ENCODE measurements at places on chromosomes 1 and 21.

- DNase-seq: no peak
Observed at GRCh38 chr1:220516014-220516721, 11.8 kb upstream of the MARK1 start.

DNA sequence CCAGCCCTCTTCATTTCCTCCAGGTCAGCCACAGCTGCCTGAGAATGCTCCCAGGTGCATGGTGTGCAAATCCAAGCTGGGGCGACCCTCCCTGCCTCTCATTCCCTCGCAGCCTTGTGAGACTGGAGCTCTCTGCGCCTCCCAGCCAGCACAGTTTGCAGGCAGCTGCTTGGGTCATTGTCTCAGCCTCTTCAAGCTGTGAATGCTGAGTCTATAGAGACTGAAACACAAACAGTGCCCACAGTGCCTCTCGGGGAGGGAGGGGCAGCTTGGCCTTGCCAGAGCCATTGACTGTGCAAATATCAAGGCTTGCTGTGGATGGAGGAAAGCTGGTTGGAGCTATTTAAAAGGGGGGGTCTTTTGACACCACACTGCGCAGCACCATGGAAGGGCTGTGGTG, 10.6 kb downstream of the PLXNA2 start:
- DNase-seq: no peak

- no peak for DNase-seq
Observed at GRCh38 chr1:20182415-20182814, 3.5 kb upstream of the UBXN10 start.

DNA sequence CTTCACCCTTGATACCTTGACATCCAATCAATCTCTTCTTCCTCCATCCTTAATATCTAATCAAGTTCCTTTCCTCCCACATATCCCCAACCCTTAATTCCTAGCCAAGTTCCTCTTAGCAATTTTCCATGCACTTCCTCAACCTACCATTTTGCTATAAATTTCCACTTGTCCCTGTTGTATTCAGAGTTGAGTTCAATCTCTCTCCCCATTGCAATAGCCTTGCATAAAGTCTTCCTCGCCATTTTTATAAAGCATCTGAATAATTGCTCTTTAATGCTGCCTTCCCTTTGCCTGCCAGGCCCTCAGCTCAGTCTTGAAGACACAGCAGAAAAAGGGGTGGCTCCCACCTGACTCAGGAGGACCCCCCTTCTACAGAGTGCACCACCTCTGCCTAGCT, 390.3 kb downstream of the HHIPL2 start:
- no peak for DNase-seq

GRCh38 chr1:7993593-7994479, 32.3 kb downstream of the ERRFI1 start:
- no peak for DNase-seq

DNA sequence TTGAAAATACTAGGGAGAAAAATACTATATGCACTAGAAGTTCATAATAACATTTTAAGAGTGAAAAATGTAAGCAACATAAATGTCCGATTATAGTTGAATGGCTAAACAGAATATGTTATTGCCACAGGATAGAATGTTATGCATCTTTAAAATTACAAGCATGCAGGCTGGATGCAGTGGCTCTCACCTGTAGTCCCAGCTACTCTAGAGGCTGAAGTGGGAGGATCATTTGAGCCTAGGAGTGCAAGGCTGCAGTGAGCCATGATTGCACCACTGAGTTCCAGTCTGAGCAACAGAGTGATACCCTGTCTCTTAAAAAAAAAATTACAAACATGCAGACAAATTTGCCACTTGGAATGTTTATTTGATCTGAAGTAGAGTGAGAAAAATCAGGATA, 3.0 kb upstream of the BATF3 start:
- DNase-seq: no peak

- no peak for DNase-seq
Observed at GRCh38 chr1:72777918-72778317, 495.6 kb upstream of the NEGR1 start.

DNA sequence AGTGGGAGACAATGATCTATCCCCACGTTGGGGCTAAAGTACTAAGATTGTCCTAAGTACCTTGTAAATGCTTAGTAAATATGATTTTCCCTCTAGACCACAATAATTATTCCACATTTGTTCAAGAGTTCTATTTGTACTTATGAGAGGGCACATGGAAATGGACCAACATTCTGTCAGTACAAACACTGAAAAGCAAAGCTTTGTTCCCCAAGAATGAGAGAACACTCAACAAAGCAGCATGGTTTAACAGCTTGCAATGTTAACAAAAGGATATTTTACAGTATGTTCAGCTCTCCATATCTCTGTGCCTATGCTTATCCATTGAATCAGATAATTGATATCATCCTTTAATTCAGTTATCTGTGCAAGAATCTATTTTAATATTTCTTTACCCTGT, 35.4 kb downstream of the RBM11 start:
- DNase-seq: no peak

DNA sequence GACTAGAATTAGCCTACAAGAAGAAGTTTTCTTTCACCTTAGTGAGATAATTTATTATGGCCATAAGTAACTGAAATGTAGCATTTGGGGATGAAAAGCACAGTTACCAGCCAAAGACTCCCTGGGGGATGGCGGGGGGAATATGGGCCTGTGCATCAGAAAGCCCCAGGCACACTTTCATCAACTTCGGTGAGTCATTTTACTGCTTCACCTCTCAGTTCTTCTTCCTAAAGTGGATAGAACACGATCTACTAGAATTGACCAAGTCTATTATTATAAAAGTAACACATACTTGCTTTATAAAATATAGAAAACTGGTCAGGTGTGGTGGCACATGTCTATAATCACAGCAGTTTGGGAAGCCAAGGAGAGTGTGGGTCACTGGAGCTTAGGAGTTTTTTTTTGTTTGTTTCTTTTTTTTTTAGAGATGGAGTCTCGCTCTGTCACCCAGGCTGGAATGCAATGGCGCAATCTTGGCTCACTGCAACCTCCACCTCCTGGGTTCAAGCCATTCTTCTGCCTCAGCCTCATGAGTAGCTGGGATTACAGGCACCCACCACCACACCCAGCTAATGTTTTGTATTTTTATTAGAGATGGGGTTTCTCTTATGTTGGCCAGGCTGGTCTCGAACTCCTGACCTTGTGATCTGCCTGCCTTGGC, 141.8 kb downstream of the ZZZ3 start:
- no peak for DNase-seq

GRCh38 chr1:236159704-236160539, 17.6 kb downstream of the GPR137B start:
- DNase-seq: no peak

DNA sequence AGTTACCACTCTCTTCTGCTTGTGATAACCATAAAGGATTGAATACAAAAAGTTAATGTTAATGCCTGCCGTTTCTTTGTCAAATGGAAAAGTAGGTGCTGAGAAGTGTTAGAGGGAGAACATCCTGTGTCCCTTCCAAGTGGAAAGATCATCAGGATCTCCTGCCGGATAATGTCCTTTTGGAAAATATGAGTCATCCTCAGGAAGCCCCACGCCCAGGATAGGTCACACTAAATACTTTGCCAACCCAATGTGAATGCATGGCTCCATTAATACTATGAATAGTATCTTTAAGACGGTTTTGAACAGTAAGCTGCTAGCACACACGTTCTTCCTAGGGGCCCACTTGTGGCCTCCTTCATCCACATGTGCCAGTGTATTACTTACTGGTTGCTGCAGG, 279.5 kb downstream of the ZNF326 start:
- no peak for DNase-seq

- DNase-seq: no peak
Observed at GRCh38 chr1:33032126-33032869, 4.4 kb downstream of the AK2 start.

GRCh38 chr1:170707959-170708655, 44.2 kb downstream of the PRRX1 start:
- no peak for DNase-seq

DNA sequence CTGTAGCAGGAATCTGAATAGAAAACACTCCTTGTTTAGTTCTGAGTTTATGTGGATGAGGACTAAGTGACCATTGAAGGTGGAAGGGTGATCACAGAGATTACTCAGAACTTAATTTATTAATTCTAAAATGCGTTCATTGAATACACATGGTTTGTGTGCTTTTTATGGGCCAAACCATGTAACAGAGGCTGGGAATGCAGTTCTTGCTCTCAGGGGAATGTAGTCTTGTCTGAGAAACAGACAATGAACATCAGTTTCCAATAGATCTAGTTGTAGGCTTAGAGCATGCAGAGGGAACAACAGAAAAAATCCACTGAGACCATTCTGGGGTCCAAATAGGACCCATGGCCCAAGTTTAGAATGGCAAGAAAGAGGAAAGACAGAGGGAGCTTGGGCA, 46.1 kb downstream of the ITSN1 start:
- no peak for DNase-seq

DNA sequence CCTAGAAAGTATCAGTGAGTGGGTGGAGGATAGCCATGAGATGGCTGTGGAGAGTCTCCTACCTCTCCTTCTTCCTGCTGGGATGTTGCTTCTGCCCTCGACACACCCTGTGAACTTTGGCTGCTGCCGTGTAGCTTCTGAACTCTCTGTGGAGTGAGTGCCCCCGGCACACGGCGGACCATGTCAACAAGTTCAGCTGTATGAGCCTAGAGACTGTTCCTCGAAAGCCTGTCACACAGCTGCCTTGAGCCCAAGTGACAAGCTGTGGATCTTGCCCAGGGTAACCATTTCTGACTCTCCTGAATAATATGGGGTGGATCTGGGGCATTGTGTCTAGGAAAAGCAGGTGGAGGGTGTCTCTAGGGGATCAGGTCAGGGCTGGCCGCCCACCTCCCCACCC, 143.2 kb downstream of the NOS1AP start:
- DNase-seq: no peak

DNA sequence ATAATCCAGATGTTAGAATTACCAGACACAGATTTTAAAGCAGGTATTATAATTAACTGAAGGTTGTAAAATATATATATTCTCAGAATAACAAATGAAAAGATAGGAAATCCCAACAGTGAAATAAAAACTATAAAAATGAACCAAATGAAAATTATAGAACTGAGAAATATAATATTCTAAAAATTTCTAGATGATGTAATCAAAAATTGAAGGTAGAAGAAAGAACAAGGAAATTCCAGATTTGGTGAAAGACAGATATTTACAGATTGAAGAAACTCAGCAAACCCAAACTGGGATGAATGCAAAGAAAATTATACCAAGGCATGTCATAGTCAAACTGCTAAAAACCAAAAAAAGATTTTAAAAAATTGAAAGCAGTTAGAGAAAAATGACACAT, 729.4 kb downstream of the MATN1 start:
- no peak for DNase-seq

GRCh38 chr1:118101515-118101844, 83.5 kb downstream of the SPAG17 start:
- DNase-seq: no peak

- no peak for DNase-seq
Observed at GRCh38 chr21:38821959-38822682, 16.4 kb downstream of the ETS2 start.

DNA sequence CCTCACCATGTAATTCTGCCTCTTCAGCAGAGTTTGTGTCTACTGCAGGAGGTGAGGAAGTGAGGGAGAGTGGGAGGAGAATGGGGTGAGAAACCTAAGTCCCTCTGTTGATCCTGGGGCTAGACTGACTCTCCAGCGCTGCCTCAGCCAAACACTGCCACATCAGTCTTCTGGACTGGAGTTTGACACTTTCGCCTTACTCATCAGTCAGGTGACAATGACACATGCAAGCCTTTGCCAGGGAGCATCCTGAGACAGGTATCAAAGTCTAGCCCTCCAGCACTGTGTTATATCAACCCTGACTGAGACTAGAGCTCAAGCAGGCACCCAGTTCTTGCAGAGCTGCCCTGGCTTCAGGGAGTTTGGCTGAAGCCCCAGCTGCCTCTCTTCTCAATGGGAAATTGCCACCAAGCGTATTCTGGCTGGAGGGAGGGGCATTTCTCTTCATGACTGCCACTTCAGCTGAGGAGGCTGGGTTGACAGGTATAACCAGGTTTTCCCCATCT, 33.3 kb upstream of the SUCO start:
- no peak for DNase-seq

GRCh38 chr1:33654267-33654834, 181.9 kb downstream of the ZSCAN20 start:
- no peak for DNase-seq

DNA sequence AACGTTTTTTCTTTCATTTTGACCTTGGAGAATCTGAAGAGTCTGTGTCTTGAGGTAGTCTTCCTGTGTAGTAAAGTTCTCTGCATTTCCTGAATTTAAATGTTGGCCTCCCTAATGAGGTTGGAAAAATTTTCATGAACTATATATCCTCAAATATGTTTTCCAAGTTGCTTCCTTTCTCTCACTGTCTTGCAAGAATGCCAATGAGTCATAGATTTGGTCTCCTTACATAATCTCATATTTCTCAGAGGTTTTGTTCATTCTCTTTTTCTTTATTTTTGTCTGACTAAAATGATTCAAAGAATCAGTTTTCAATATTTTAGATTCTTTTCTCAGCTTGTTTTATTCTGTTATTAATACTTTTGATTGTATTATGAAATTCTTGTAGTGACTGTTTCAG, 87.6 kb downstream of the DRAM2 start:
- DNase-seq: no peak

DNA sequence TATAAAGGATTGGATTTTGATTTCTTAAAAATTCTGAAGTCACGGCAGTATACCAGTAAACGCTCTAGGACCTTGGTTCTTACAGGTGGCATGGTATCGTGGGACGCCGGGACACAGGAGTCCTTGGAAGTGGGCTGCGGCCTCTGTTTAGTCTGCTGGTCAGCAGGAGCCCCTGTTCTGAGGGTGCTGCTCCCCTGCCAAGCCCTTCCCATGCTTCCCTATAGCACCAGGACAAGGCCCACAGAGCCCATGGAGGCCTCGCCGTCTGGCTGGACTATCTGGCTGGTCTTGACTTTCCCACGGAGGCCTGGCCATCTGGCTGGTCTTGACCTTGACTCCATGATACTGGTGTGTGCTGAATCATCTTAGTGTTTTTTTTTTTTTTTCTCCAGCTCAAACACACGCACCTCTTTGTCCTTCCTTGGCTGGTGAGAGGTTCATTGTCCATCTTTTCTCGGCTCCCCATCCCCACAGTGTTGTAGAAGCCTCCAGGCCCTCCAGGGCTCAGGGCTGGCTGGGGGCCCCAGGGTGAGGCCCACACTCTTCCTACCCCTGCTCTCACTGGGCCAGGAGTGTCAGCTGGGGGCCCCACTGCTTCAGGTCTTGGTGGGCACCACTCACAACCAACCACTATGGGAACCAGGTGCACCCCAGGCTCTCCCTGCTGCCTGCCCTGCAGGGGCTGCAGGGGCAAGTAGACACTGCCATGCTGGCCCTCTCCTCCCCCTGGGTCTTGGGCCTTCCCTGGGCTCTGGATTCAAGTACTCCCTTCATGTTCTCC, 16.5 kb upstream of the TTC34 start:
- DNase-seq: no peak

DNA sequence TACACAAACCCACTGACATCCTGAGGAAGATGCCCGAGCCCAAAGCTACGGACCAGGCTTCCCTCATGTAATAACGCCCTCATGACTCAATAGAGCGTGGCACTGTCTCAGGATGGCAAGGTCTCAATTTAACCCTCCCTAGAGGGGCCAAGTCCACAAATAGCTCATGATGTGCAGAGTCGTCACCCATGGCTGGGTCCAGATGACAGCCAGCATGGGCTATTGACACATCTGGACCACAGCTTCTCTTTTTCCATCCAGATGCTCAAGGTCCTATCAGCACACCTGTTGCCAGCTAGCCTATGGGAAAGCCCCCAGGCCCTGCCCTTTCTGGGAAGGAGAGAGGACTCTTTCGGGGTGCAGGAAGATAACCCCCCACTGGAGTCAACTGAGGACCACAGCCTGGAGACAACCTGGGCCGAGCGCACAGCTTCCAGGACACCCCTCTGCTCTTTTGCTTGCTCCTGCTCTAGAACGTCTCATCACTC, 2.8 kb downstream of the LAPTM5 start:
- DNase-seq: no peak

GRCh38 chr1:36253161-36253862, 29.1 kb downstream of the THRAP3 start:
- DNase-seq: no peak

Measured in stimulated activated CD4-positive, alpha-beta T cell treated with anti-CD3 and anti-CD28 coated beads, Interleukin-4, amount 100 ng/mL, for 48 hours (primary cell).